Progenitor cell of endocrine pancreas (in vitro differentiated cells): ENCODE measurements at places on chromosomes 12 and 14. TPM values are rescaled to one million over a fixed set of nuclear protein-coding genes. Genes with fewer than 3 reads are reported as not detected.

B4GALNT1 gene
- total RNA-seq: 0.73 and 1.1 TPM in 2 replicates

PARP11 gene
- total RNA-seq: 27.2 and 28.3 TPM in 2 replicates

LARP4 gene
- total RNA-seq: 58.5 and 64.2 TPM in 2 replicates

PRR4 gene
- total RNA-seq: 8.7 and 9.4 TPM in 2 replicates

ENDOU gene
- not detected in 2 replicates for total RNA-seq

GSG1 gene
- 0.46 and 0.80 TPM in 2 replicates for total RNA-seq
